ENCODE measurements at places on chromosomes 1 and 21.

DNA sequence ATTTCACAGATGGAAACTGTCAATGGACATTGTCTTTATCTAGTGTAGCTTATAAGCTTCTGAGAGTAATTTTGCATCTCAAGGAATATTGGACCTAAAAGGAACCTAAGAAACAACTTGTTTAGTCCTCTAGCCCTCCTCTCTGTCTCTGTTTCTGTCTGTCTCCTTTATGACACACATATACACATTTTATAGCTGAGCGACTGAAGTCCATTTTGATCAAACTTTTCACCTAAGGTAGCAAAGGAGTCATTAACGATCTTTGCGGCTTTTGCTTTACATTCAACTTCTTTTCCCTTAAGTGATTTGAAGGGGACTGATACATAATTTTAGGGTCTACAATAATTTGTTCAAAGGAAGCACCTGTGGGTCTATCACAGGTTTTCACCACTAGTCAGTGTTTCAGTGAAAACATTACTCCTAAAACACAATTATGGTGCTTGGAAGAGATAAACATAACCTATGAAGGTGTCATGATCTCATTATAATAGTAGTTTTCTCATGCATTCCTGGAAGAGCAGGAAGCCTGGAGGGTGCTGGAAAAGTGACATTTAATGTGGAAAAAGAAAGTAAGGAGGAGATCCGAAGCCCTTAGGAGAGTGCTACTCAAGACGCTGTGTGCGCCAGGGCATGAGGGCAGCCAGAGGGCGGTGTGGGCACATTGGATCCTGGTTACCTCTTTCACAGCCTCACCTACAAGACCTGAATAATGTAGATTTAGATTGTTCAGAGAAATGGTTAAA is 248.6 kb downstream of the DNM3 start:
- peak; percentile 46 for DNase-seq

DNA sequence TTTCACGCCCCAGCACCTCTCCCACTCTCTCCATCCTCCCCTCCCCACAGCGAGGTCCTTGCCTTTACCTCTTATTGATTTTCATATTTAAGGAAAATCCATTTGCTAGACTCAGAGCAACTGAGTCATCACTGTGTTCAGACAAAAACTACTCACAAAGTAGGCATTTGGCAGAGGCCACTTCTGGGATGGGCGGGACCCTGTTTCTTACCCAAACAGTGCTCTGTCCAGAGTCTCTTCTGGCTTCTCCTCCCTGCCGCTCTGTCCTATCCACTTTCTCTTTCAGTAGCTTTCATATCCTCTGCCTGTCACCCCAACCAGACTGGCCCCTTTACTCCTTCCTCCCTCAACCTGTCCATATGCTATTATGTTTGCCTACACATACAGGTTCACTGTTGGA is 2.4 kb upstream of the NAV1 start:
- no peak for DNase-seq

DNA sequence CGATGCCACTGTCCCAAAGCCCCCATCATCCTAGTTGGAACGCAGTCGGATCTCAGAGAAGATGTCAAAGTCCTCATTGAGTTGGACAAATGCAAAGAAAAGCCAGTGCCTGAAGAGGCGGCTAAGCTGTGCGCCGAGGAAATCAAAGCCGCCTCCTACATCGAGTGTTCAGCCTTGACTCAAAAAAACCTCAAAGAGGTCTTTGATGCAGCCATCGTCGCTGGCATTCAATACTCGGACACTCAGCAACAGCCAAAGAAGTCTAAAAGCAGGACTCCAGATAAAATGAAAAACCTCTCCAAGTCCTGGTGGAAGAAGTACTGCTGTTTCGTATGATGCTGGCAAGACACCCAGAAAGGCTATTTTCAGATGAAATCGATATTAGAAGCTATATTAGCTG is 8.1 kb downstream of the RHOU start:
- no peak for DNase-seq

DNA sequence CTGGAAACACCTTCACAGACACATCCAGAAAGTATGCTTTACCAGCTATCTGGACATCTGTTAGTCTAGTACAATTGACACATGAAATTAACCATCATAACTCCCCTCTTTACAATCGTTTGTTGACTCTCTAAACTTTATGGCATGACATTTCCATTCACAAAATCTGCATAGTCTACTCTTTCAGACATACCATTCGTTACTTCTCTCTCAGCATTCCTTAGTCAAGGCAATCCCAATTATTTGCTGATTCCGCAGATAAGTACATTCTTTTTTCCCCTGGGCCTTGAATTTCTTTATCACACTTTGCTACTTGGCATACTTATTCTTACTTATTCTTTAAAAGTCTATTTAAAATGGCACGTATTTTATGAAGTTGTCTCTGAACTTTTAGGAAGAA is 15.1 kb upstream of the CRB1 start:
- no peak for DNase-seq

DNA sequence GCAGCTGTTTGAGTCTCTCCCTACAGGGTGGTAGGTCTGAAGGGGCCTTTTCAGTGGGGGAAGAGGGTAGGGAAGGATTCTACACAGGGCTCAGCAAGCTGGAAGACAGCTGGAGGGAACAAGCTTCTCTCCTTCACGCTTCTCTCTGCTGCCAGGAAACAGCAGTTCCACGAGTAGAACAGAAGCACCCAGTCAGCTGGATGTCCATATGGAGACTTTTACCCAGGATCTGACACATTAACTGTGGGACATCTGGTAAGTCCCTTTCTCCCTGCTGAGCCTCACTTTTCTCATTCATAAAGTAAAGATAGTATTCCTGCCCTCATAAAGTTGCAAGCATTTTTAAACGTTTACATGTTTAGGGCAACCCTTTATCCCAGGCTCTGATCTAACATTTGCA is 280.3 kb downstream of the OMA1 start:
- no peak for DNase-seq

DNA sequence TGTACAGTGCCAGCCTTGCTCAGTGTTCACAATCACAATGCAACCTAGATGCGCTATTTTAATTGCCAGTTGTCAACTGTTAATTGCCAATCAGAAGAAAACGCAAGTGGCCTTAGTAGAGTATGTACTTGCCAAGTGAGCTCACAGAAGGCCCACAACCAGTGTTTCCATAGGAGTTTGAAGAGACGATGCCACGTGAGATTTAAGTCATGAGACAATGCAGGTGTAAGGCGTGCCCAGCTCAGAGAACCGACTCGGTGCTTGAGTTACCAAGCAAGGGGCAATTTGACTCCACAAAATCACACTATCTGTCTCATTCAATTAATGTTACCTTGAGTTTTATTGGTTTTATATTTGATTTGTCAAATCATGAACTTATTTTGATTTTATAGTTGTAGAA is 65.6 kb downstream of the TEX35 start:
- no peak for DNase-seq

DNA sequence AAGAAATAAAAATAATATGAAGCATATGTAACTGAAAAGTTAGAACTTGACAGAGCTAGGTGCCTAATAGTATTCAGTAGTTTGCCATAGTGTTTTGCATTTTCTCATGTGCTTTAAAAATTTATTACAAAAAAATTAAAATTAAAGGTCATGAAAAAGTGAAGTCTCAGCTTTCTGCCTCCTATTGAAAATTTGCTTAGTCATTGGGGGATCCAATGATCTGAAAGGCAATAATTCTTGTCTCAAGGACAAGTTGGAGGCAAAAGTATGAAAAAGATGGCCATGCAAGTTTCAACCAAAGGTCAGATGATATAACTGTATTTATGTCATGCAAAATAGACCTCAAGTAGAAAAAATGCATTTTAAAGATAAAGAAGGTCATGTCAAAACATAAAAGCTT is 140.7 kb downstream of the DUSP10 start:
- no peak for DNase-seq

DNA sequence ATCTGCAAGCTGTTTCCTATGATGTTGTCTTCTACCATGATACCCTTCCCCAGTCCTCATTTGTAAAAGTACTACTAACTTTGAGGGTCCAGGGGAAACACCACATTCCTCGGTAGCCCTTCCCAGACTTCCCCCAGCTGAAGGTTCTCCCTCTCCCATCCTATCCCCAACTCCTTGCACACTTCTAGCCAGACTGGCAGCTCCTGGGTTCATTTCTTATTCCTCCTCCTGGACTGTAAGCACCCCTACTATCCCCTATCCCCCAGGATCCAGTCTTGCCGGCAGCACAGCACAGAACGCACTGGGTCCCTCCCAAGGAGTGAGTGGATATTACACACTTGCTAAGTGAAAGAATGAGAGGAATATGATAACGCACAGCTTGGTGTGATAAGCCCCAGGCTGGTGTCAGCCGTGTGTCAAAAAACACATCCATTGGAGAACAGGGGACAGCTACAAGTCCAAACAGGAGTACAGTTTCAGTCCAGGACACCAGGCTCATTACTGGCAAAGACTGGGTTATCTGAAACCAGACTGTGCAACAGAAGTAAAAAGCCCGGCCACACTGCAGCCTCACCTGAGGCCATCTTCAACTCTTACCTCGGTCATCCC is 100.2 kb downstream of the SSBP3 start:
- no peak for DNase-seq

- no peak for DNase-seq
Observed at GRCh38 chr1:961132-961669, 817 bp downstream of the KLHL17 start.

DNA sequence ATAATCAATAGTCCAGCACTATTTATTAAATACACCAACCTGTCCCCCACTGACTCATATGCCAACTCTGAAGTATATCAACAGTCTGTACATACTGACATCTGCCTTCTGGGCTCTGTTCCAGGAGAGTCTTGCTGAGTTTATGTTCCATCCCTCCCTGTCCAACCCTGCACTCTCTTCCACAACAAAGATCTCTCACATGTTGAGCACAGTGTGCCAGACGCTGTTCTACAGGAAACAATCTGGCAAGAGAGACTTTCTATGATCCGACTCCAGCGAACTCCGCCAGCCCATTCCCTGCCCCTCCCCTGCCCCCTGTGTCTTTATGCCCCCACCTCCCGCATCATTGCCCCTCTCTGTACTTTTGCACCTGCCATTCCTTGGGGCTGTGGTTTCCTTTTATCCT is 3.4 kb downstream of the LACTBL1 start:
- DNase-seq = no peak

DNA sequence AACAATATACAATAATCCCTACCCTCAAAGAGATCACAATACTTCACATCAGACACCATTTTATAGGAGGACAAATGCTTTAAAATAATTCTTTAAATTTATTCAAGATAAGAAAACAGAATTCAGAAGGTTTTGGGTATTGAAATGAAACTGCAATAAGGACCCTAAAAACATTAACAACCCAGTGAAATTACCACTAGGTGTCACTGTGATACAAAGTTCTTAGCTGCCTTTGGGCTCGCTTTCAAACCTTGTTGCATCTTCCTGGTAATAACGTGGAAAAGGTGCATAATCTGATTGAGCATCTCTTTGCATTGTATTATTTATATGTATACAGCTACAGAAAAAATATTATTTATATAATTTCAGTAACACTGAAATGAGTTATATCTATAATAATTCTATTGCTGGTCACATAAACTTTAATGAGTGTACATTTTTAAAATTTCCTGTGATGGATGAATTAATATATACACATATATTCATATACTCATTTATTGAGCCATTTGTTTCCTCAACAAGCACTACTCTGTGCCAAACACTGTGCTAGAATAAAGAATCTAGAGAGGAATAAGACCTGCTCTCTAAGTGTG is 185.2 kb downstream of the FAF1 start:
- DNase-seq = no peak

GRCh38 chr1:43227143-43227764 is 42.5 kb upstream of the TMEM125 start:
- peak; percentile 83 for DNase-seq

- no peak for DNase-seq
Observed at GRCh38 chr21:32030146-32030652, 157.4 kb downstream of the HUNK start.

DNA sequence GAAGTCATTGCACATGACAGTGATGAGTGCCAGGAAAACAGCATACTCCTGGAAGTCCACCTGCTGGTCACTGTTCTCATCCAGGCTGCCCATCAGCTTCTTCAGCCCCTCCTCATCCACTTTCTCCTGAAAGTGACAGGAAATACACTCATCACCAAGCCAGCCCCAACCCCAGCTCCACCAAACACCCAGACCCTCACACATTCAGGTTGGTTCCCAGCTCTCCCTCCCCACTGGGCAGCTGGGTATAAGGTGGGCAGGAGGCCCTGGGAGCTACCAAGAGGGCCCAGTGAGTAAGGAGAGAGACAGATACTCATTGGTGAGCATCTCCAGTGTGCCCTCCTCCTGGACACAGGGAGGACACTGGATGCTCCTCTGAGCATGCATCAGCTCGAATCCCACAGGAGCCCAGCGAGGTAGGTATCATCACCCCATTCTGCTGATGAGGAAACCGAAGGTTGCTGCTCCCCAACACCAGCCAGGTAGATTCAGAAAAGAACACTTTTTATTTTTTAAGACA is 4.1 kb downstream of the S100A2 start:
- DNase-seq = no peak

DNA sequence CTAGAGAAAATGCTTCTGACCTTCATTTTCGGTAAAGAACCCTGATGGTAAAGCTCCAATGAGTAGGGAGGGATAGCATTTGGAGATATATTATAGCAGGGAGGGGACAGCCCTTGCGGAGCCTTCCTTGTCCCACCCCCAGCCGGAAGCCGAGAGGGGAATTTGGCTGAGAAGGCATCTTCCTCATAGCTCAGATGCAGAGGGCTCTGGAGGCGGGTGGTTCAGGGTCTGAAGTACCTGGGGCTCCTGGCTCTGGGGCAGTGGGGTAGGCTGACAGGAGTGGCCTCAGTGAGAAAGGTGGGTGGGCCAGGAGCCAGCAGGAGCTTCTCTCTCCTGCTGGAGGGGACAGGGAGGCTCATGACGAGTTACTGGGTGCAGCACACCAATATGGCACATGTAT is 88.0 kb upstream of the IFFO2 start:
- no peak for DNase-seq
